ENCODE measurements at places on chromosomes 5 and 9.

DNA sequence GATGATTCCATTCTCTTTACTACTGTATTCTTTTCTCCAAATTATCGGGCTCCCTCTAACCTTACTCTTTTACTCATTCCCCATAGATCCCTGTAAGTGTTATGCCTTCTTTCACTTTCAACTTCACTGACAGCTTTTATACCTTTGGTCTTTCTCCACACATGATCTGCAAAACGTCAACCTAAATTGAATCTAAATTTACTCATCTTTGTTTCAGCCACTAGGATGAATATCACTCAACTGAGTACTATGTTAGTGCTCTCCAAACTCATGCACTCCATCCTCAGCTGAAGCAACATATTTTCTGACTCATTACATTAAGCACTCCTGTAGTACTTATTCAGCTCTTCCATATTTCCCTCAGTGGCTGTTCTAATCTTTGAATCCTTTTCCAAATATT lies 133.4 kb downstream of the ADAMTS19 start:
- no peak for DNase-seq

DNA sequence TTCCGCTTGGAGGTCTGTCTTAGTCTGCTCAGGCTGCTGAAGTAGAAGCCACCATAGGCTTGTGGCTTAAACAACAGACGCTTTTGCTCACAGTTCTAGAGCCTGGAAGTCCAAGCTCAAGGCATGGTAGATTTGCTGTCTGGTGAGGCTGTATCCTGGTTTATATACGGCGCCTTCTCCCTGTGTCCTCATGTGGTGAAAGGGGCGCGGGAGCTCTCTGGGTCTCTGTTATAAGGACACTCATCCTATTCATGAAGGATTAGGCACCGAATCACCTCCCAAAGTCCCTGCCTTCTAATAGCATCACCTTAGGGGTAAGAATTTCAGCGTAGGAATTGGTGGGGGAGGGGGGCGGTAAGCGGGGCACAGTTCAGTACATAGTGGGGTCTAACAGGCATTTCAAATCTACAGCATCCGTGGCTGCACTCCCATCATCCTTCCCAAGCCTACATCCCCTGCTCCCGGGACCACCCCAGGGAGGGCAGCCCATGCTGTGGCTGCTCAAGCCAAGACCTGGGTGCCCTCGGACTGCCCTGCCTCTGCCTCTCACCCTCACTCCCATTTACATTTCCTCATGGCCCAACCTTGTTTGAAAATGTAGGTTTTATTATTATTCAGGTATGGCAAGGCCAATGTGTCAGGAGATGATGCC lies 15.1 kb upstream of the LPCAT1 start:
- DNase-seq: peak; percentile 38

GRCh38 chr5:176178789-176179188 lies 59.4 kb upstream of the SIMC1 start:
- DNase-seq: no peak

DNA sequence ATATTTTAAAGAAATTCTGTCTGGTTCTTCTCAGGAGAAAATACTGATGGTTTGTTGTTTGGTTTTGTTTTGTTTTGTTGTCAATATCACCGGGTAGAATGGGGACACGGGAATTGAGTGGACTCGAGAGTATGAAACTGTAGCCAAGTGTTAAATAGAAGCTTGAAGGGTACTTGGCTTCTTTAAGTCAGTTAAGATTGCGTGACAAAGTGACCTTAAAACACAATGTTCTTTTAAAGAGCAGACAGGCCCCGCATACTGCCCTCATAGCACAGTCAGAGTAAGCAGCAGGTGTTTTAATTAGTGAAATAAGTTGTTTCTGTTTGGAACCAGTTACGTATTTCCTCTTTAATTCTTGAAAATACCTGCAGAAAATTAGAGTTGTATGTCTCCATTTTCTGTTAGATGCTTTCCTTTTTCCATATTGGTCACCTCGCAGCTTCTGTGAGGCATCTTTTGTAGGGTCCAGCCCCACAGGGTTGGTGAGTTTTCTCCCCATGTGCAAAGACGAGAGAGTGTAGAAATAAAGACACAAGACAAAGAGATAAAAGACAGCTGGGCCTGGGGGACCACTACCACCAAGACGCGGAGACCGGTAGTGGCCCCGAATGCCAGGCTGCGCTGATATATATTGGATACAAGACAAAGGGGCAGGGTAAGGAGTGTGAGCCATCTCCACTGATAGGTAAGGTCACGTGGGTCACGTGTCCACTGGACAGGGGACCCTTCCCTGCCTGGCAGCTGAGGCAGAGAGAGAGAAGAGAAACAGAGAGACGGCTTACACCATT lies 9.6 kb downstream of the TRIP13 start:
- no peak for DNase-seq

GRCh38 chr5:79518718-79519117 lies 4.8 kb upstream of the HOMER1 start:
- DNase-seq: no peak

GRCh38 chr5:77080905-77081304 lies 6.2 kb downstream of the ZBED3 start:
- DNase-seq: no peak

- DNase-seq: no peak
These were observed 222.7 kb upstream of the RASEF start for GRCh38 chr9:83285445-83286225.

GRCh38 chr5:149680810-149681221 lies 49.3 kb upstream of the PPARGC1B start:
- DNase-seq: no peak

DNA sequence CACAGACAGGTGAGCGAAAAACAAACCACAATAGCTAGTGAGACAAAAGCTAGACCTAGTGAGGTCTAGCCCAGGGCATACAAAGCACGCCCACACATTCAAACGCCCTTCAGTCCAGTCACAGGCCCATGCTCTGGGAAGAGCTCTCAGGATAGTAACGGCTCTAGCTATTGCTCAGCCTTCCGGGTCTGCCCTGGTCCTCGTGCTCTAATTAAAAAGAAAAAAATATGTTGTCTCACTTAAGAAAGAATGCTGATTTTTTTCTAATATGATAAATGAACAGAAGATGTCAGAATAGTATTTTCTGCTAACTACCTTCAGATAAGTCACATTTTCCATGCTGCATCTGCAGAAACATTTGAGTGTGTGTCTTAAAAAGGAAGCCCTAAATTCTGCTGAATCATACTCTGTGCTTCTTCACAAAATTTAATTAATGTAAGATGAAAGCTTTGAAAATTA lies 94.5 kb downstream of the PLPP1 start:
- DNase-seq: no peak

DNA sequence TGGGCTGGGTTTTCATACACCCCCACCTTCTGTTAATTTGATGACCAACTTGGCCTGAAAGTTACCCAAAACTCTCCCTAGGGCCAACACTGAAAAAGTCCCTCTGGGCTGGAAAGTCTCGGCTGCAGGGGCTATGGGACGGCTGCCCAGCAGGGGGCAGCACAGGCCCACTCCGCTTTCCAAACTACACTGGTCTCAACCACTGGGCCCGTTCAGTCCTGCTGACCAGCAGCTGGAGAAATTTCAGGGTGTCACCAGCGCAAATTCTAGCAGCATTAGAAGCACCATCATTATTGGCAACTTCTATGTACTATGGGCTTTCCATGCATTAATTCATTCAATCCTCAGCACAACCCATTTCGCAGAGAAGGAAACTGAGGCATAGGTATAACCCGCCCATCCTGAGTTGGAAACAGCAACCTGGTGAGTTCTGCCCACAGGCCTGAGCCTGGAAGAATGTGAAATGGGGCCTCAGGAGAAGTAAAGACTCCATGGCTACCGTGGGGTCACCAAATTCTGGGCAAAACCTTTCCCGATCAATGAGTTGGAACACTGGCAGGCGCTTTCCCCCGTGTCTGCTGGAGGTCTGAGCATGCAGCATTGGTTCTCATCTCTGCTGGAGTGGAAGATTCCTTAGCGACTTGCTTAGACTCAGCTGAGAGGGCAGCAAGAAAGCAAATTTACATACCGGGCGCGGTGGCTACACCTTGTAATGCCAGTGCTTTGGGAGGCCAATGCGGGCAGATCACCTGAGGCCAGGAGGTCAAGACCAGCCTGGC lies 9.7 kb downstream of the ORM2 start:
- no peak for DNase-seq

- no peak for DNase-seq
These were observed 352.2 kb downstream of the SLIT3 start for GRCh38 chr5:168948746-168949145.

DNA sequence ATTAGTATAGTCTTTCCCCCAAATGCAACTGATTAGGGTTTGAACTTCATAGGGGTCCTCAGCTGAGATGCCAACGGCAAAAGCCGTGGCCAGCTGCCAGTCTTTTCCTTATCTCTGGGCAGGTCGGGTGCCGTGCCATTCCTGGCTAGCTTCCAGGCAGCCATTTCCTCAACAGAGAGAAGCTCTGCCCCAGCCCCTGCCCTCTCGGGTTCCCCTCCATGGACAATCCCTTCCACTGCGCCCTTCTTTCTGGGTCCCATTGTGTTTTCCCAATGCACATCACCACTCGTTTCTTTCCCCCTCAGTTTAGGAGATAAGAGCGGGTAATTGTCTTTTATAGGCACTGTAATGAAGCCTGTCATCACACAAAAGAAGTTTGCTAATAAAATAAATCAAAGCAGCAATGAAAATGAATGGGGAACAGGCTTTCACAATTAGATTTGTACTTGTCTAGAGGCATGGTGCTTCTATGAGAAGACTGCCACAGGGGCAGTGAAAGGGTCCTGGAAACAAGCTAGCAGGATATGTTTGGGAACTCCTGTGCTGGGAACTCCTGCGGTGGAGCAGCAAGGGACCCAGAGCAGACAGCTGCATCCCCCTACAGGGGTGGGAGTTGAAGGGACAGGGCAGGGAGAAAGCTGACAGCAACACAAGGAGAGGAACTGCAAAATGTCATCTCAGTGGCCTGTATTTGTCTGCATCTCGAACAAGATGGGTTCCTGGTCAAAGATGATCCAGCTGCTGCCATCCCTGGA lies 48.0 kb upstream of the SAP30L start:
- DNase-seq: no peak

GRCh38 chr9:35958104-35958837 lies at the start of gene OR2S2:
TSS of gene OR2S2 (minus strand) at chr9:35958154. CDS start at chr9:35958098, 56 bp downstream.
- DNase-seq: no peak

- DNase-seq: no peak
These were observed 43.3 kb downstream of the SLC28A3 start for GRCh38 chr9:84297162-84297821.

GRCh38 chr9:68427216-68427977 lies 71.0 kb downstream of the PGM5 start:
- DNase-seq: no peak

DNA sequence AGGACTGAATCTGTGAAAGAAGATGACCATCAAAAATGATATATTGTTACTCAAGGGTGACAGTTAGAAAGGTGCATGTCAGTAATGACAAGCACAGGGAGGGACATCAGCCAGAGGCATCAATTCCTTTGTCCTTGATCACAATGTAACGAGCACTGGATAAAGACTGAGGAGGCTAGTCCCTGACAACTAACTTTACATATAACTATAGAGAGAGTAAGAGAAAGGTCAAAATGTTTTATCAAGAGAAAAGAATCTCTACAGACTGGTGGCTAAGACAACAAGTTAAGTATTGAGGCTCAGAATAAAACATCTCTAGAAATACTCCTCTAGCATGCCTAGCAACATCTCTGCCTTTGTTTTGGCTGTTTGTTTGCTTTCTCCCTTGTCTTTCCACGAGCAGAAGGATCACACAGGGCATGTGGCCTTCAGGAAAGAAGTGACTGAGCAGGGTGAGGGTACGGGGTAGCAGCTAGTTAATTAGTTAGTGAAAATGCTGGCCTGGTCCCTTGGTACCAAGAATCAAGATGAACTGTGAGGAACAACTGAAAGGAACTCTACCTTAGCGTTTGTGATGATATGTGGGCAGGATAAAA lies 724.1 kb upstream of the MEF2C start:
- no peak for DNase-seq

DNA sequence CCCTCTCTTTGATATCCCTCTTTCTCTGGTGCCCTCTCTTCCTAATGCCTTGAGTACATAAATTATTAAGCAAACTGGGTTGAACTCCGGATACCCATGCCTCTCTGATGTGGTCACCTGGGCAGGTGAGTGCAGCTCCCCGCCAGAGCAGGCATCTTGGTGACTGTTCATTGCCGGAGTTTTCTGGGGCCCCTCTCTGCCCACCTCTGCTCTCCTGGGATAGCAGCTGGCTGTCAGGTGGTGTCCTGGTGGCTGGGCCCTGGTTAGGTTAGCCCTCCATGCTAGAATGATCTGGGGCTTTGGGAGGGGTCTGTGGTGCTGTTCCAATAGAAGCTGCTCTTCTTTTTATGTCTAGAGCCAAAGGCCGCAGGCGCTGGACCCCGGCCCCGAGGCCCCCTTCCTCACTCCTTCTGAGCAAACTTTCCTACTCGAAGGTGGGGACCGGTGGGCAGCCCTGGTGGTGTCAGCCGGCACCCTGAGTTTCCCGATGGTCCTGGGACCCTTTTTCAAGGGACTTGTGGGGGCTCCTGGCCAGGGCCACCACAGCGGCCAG lies 4.9 kb upstream of the SCGB3A1 start:
- no peak for DNase-seq

DNA sequence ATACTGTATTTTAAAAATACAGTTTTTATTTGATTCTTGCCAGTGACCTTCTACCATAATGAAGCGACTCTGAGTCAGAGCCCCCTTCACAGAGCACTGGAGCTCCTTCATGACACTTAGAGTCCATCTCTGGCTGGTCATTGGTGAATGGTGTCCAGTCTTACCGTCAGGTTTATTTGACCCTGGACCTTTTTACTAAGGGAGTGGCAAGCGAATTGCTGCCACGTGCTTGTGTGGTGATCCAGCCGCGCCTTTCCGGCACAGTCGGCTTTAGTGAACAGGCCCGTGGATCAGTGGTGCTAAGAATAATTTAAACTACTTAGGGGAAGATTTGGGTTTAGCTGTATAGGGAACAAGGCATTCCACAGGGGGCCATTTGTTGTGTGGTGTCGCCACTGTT lies 48.5 kb downstream of the PRRC2B start:
- no peak for DNase-seq

- DNase-seq: no peak
These were observed 179.5 kb downstream of the MARCHF11 start for GRCh38 chr5:16000056-16000455.

DNA sequence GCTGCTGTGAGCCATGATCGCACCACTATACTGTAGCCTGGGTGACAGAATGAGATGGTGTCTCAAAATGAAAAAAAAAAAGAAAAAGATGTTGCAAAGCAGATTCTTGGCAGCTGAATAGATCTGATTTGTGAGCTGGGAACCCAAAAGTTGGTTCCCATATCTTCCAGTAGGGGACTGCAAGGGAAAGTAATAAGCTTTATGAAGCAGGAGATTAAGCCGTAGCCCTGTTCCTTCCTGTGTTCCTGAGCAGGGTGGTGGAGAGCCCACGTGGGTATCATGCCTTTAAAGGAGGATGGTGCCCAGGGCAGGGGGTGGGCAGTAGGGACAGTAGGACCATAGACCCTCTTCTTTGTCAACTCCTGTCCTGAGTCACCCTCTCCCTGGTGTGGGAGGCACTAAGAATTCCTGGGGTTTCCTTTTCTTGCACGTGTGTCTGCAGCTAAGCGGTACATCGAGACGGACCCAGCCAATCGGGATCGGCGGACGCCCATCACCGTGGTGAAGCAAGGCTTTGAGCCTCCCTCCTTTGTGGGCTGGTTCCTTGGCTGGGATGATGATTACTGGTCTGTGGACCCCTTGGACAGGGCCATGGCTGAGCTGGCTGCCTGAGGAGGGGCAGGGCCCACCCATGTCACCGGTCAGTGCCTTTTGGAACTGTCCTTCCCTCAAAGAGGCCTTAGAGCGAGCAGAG lies 37.9 kb downstream of the STOM start:
- DNase-seq: no peak

GRCh38 chr9:27545471-27545870 lies 15.9 kb upstream of the MOB3B start:
- no peak for DNase-seq

- DNase-seq: no peak
These were observed 741 bp upstream of the NKX2-5 start for GRCh38 chr5:173235499-173236394.

- DNase-seq: peak; percentile 63
These were observed at the start of gene MARCHF11 for GRCh38 chr5:16179511-16179935. TSS of gene MARCHF11 (minus strand) at chr5:16179791. CDS start at chr5:16179575, 216 bp downstream.

Data from chondrocyte (in vitro differentiated cells).